ENCODE measurements at places on chromosomes 2 and 18.

DNA sequence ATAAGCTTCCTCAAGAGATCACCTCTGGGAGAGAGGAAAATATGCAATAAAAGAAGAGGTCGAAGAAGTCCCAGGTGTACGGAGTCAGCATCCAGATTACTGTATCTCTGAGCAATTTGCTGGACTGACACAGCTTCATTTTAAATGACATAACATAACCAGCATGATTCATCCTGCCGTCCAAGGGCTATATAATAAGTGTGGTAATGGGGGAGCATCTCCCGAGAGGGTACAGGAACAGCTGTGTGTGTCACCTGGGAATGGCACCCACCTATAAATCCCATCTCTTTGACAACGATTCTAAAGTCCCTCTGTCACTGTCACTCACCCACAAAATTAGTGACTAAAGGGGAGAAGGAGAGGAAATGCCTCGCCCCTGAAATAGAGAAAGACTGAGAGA, 19.3 kb upstream of the FZD7 start:
- DNase-seq = no peak

DNA sequence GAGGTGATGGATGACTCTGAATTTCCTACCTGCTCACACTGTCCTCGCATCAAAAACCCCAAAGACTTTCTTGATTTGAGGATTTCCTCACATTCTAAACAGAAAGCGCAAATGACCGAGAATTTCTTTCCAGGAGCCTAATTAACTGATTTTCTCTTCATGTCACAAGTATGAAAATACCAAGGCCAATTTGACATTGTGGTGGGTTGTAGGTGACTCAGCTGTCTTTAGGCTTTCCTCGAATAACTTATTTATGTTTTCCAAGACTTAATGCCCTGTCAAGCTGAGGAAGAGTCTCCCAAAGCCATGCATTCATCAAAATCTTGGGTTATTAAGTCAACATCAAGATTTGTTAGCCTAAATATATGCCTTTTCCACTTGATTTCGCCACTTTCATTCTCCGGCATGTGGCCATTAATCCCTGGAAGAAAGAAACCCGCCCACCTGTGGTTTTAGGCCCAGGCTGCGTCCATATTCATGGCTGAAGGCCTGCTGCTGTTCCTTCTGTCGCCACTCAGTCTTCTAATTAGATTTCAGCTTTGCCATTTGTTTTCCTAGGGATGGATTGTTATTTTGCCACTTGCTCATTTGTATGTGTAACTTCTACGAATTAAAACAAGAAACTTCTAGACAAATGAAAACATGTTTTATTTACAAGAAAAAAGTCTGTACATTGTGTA, 84.9 kb downstream of the ST6GAL2 start:
- no peak for DNase-seq

GRCh38 chr2:160608599-160608998, 115.0 kb upstream of the RBMS1 start:
- DNase-seq = no peak

- DNase-seq = peak; percentile 44
Measured at GRCh38 chr2:15588329-15588919, 3.2 kb upstream of the DDX1 start.

GRCh38 chr18:62033756-62034155, 140.9 kb upstream of the RNF152 start:
- no peak for DNase-seq

DNA sequence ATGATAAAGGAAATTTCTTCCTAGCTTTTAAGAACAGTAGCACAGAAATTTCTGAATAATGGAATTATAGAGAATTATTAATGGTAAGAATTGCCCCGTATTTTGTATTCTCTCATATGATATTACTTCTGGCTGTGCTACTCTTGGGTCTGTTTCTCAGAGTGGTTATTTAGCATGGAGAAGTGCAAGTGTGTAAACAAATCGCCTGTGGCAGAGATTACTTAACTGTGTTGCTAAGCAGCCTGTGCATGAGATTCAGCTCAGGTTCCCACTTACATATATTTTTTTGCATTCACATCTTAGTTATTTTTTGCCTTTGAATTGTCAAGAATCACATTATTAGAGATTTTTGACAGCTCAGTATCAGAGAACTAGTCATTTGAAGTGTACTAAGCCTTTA, 80.1 kb upstream of the NFATC1 start:
- DNase-seq = peak; percentile 94

- DNase-seq = no peak
Measured at GRCh38 chr2:211766689-211767088, 771.9 kb downstream of the ERBB4 start.

DNA sequence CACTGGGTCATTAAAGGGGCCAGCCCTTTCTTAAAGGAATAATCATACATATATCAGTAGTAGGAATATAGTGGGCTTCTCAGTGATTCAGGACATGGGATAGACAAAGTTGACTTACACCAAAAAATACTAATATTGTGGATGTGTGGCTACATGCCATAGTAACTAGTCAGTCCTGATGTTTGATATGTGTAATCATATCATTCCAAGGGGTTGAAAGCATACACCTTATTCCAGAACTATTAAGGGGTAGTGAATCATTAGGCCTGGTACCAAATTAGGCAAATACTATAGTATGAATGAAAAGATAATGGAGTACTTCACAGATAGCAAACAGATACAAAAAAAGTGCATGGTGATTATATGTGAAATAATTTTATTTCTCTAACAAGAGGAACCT, 814.9 kb upstream of the NRXN1 start:
- DNase-seq = no peak

DNA sequence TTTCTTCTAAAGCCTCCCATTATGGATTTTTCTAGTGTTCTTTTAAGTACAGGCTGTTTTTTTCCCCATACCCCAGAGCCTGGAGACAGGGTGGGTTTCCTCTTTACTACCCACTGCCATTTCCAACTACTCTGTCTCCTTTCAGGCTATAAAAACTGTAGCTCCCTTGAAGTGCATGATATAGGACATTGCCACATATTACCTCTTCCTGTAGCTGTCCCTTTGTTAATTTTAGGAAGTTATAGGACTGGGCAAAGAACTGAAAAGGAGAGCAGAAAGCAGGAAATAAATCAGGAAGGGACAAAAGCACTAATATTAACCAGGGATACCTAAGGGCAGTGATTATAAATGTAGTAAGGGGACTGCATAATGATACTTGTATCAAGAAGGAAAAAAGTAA, 54.1 kb downstream of the VIL1 start:
- DNase-seq = no peak

- no peak for DNase-seq
Measured at GRCh38 chr2:199467066-199467822, 9.5 kb upstream of the SATB2 start.

GRCh38 chr2:10864861-10865636, 46.7 kb upstream of the KCNF1 start:
- no peak for DNase-seq

- no peak for DNase-seq
Measured at GRCh38 chr2:128446874-128447537, 128.3 kb upstream of the HS6ST1 start.

DNA sequence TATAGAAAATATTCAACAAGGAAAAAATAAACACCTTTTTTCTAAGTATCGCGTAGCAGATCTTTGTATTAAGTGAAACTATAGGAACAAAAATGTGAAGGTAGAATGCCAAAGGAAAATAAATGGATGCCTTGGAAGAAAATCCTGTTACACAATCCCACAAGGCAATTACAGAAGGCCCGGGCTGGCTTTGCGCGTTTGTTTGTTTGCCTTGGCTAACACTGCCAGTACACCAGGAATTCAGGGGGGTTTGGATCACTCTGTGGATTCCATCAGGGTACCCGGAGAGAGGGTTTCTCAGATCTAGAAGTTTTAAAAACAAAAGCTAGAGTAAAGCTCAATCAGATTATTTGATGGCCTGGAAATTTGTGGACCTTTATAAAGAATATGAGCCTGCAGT, 478.3 kb downstream of the FBXO15 start:
- no peak for DNase-seq

GRCh38 chr2:119550856-119551255, 6.6 kb downstream of the CFAP221 start:
- no peak for DNase-seq
